Hepatocyte (in vitro differentiated cells): ENCODE measurements at places on chromosomes 4 and X. TPM values are rescaled to one million over a fixed set of nuclear protein-coding genes. Genes with fewer than 3 reads are reported as not detected.

The CENPC gene
- polyA plus RNA-seq: 11.2 and 12.2 TPM in 2 replicates

The SERPINA7 gene
- 33.5 and 47.5 TPM in 2 replicates for polyA plus RNA-seq

The SYP gene
- 2.1 and 2.9 TPM in 2 replicates for polyA plus RNA-seq

GRCh38 chr4:3035674-3036073 lies 38.7 kb downstream of the HTT-AS start:
- no peak for DNase-seq
- H3K36me3 ChIP-seq: no peaks in the 10 kb centered on the region
- H3K27ac ChIP-seq: no peak overlapping the region

GRCh38 chr4:107153228-107153627 lies 117.1 kb upstream of the DKK2 start:
- DNase-seq: peak; percentile 15
- H3K4me1 ChIP-seq: no peaks in the 10 kb centered on the region
- H3K27me3 ChIP-seq: no peaks in the 10 kb centered on the region
- no peak overlapping the region for H3K4me3 ChIP-seq
- H3K27ac ChIP-seq: no peak overlapping the region

- no peak overlapping the region for H3K27ac ChIP-seq
- no peak overlapping the region for H3K4me3 ChIP-seq
- peak; percentile 28 for DNase-seq
- no peaks in the 10 kb centered on the region for H3K36me3 ChIP-seq
- H3K27me3 ChIP-seq: peaks cover 3% of the 10 kb centered on the region
- H3K4me1 ChIP-seq: peaks cover 11% of the 10 kb centered on the region
These were observed 24.2 kb upstream of the CSF2RA start for GRCh38 chrX:1244164-1245076.

GRCh38 chr4:57159866-57160265 lies 49.7 kb upstream of the IGFBP7 start:
- no peaks in the 10 kb centered on the region for H3K36me3 ChIP-seq
- no peak overlapping the region for H3K4me3 ChIP-seq
- peaks cover 3% of the 10 kb centered on the region for H3K27me3 ChIP-seq
- no peak overlapping the region for H3K27ac ChIP-seq
- peaks cover 4% of the 10 kb centered on the region for H3K4me1 ChIP-seq
- no peak for DNase-seq

DNA sequence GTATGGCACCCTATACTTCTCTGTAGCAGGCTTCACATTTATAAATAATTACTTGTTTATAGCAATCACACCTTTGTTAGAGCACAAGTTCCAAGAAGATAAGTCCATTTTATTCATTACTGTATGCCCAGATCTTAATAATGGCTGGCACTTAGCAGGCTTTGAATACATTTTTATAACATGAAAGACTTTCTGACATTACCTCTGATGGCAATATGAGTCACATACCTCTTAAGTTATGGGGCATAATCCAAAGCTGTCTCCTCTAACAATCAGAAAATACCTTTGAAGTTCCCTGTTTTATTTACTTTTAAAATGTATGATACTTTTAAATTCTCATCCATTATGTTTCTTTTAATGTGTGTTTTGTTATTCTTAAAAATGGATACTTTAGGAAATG lies 12.2 kb downstream of the SCRG1 start:
- no peaks in the 10 kb centered on the region for H3K36me3 ChIP-seq
- H3K27me3 ChIP-seq: no peaks in the 10 kb centered on the region
- DNase-seq: no peak
- no peaks in the 10 kb centered on the region for H3K4me1 ChIP-seq
- H3K27ac ChIP-seq: no peak overlapping the region

GRCh38 chrX:140917354-140918115 lies 84.9 kb upstream of the SPANXB1 start:
- no peaks in the 10 kb centered on the region for H3K27me3 ChIP-seq
- no peak overlapping the region for H3K4me3 ChIP-seq
- no peaks in the 10 kb centered on the region for H3K4me1 ChIP-seq
- no peak for DNase-seq

DNA sequence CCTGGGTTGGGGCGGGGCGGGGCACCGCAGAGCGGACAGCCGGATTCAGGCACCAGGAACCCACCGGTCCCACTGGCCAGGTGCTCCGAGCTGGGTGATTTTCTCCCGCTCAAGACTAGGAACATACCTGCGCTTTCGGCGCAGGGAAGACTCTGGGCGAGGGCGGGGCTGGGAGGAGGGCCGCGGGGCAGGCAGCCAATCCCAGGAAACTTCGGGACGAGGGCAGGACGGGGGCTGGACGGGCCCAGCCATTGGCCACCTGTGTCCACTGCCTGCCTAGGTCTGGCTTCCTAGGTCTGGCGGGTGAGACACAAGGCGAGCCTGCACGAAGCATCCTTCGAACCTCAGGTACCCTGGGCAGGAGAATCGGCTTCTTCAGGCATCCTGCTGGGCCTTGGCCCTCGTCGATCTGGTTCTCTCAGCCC lies 274 bp upstream of the ERVMER34-1 start:
- no peaks in the 10 kb centered on the region for H3K4me1 ChIP-seq
- DNase-seq: peak; percentile 72
- peak overlapping the region; percentile 58 for H3K27ac ChIP-seq
- peak overlapping the region; percentile 50 for H3K4me3 ChIP-seq
- no peaks in the 10 kb centered on the region for H3K27me3 ChIP-seq
